ENCODE measurements at places on chromosomes 11 and 22.
A peak's percentile ranks its signal among the peaks of the same experiment; 100 is the strongest.

DNA sequence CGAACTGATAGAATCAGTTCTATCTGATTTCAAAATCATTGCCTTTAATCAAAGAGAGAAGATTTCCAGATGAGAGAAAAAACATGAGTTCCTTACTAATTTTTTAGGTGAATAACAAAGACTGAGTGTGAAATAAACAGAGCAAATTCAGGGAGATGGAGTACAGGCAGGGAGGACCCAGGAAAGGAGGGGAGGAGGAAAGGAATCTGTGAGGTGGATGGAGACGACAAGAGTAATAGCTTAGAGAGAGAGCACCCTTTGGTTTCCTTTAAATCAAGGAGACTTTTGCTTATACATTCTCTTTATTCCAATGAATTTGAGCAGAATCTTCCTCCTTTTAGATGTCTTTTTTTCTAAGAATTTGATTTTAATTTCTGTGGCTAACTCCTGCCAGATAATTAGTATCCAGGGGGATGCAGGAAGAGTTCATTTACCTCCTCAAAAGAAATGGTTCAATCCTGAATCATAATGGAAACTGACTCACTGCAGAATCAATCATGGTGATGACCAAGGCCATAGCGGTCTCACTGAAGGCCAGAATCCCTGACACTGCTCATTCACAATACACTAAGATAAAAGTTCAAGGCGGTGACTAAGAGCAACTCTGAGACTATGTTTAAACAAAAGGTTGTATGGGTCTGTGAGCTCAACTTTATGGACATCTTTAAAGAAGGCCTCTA lies 234.0 kb upstream of the ZC3H12C start:
- DNase-seq = no peak

DNA sequence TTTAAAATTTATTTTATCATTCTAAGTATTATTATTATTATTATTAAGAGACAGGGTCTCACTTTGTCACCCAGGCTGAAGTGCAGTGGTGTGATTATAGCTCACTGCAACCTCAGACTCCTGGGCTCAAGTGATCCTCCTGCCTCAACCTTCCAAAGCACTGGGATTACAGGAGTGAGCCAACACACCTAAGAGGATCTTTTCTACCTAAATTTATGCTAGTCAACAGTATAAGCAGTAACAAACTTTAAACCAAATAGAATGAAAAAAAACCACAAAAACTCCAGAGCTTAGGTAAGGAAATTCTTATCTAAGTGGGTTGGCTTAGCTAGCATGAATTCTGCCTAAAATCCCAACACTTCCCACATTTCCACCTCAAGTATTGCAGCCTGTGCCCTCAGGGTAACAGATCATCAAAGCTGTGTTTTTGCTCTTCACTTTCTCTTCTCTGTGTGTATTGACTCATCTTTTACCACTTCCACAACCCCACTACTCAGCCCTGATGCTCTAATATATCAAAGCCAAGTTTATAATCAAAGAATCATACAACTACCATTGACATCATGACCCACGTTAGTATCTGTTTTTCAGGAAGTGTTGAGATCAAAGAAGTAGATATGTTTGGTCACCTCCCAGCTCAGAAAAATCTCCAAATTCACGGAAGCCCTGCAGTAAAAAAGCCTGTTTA lies 93.7 kb upstream of the SPON1 start:
- no peak for DNase-seq

DNA sequence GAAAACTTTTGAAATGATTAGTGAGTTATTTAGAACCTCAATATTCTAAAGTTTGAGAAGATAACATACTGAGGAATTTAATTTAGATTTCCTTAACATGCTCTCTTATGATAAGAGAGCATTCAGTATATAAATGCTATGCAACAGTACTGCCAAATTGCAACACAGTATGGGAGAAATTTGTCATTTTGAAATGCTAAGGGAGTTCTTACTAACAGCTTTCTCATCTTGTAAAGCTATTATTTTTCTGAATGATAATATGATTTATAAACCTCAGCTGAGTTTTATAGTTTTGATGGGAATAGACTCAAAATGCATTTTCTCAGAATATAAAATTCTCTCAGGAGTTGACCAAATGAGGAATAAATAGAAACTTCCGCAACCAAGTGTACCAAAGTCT lies 108.4 kb downstream of the SPON1 start:
- no peak for DNase-seq

DNA sequence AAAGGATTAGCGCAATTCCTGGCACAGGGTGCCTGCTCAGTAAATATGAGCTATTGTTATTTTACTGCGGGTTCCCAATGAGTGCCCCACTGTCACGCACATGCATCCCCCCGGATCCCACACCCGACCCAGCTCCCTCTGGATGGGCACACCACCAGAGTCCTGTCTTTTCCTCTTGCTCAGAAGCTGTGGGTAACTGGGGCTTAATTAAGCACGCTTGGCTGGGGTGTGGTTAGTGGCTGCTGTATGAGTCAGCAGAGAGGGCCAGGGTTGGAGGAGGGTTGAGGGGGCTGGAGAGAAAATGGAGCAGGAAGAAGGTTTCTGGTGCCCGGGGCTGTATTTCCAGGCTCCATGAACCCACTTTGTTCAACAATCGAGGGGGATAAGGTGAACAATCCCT lies 30.3 kb upstream of the NECTIN1 start:
- DNase-seq = no peak

- peak; percentile 16 for DNase-seq
These were observed 56.8 kb upstream of the SHANK2 start for GRCh38 chr11:71309181-71309580.

DNA sequence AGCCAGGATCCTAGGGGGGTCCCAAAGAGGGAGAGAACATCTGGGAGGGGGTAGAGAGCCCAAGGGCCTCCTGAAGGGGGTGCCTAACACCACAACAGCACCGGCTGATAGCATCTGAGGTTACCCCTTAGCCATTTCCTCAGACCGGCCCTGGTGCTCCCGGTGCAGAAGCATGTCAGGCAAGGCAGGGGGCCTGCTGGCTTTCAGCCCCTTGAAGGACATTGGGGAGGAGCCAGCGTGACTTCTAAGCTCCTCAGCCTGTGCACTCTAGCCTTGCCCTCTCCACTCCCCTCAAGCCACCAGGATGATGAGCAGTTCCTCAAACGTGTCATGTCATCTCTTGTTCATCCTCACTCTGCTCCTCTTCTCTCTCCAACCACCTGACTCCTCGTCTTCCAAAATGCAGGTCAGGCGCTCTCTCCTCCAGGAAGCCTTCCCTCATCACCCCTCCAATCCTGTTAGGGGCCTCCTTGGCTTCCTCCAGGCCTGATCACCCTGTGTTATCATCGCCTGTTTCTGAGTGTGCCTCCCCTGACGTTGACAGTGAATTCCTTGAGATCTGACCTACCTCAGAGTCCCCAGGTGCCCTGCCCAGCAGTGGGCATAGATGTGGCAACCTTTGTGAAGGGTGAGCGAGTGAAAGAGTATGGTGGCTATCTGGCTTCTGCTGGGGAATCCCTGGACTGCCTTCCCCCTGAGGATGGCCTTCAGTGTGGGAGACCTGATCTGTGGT lies 6.1 kb downstream of the P2RY2 start:
- DNase-seq = no peak

GRCh38 chr11:5102246-5102645 lies 32.9 kb downstream of the OR52E1 start:
- DNase-seq = no peak

DNA sequence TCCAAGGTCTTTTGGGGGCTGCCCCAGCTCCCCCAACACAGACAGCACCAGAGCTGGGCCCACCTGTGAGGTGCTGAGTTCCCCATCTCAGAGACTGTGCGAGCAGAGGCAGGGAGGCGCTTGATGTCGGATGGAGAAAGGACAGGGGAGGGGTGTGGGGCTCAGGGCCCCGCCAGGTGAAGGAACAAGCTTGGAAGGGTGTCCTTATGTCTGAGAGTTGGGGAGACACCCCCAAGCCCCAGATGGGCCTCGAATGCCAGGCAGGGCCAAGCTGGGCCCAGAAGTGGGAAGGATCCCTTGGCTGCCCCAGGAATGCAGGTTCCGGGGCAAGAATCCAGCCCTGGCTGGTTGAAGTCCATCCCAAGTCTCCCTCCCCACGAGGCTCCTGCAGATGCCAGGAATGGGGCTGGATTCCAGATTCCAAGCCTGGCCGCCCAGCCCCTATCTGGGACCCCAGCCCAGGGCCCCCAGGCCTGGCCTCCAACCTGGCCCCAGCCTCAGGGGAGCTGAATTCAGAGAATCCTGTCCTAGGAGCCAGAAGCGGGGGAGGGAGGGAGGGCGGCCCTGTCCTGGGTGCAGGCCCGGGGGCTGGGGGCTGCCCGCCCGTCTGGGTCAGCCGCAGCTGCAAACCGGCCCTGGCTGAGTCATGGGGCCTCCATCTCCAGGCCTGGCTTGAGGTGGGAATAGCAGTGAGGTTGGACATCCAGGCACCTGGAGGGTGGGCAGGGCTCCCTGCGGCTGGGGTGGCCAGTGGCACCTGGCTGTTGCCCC lies 50.9 kb downstream of the CDKN1C start:
- DNase-seq = no peak

- DNase-seq = no peak
These were observed 1.2 kb upstream of the P2RX6 start for GRCh38 chr22:21013657-21014201.

- no peak for DNase-seq
These were observed 10.6 kb downstream of the LTBP3 start for GRCh38 chr11:65547446-65548125.

DNA sequence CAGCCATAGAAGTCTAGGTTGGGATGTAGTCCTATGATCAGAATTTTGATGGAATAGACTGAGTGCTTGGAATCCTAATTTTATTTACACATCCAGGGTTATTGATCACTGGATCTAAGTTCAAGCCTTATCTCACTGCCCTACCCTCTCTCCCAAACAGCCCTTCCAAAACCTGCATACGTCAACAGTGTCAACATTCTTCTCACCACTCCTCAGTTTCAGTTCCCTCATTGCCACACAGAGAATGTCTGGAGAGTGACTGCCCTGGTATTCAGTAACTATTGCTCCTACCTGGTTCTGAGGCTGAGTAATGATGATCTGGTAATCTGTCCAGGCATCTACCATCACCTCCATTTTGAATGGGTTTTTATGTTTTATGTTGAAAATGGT lies 60.0 kb downstream of the GLYATL1 start:
- DNase-seq = no peak

- DNase-seq = no peak
These were observed 61.0 kb upstream of the NAV2 start for GRCh38 chr11:19651653-19652052.

DNA sequence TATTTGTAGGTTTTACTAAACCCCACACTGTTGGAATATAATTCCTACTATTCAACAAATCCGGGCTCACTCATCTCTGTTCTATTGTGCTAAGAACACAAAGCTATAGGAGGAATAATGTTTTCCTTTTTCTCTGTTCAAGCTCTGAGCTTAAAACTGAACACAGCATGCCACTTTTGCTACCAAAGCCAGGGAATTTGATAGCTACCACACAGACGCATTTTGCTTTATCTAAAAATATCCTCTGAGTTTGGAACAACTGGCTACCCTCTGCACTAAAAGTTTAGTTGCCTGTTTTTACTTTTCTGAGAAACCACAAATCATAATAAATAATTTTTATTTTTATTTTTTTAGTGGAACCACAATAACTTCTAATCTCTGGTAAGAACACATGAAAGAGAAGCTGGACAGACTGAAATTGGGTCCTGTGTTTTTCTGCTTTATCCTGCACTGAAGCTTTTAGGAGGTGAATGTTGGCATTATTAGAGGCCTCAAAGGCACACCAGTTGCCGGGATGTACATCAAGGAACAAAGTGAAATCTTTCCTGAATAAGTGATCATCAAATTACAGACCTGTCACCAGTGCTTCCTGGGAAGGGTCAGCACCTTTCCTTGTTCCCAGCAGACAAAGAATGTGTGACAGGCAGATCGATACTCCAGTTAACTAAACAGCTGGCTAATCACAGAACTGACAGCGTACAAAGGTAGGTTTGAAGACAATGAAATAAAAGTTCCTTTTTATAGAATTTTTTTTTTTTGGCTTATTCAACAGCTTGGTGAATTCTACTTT lies 523.2 kb upstream of the TENM4 start:
- DNase-seq = no peak

DNA sequence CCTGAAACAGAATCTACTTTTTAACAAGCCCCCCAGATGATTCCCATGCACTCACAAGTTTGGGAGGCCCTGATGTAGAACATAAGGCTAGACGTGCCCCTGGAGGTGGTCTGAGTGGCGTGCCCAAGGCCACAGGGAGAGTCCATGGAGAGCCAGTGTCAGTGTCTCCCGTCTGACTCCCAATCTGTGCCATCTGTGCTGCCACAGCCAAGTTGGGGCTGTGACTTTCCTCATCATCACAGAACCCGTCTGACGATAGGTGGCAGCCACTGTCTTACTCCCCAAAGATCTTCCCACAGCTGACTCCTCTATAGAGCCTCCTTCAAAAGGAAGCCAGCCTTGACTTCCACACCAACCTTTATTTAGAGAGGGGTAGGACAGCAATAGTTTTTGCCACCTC lies 470.5 kb downstream of the SOX6 start:
- no peak for DNase-seq

GRCh38 chr11:96023275-96023674 lies 99.4 kb upstream of the MTMR2 start:
- DNase-seq = no peak

DNA sequence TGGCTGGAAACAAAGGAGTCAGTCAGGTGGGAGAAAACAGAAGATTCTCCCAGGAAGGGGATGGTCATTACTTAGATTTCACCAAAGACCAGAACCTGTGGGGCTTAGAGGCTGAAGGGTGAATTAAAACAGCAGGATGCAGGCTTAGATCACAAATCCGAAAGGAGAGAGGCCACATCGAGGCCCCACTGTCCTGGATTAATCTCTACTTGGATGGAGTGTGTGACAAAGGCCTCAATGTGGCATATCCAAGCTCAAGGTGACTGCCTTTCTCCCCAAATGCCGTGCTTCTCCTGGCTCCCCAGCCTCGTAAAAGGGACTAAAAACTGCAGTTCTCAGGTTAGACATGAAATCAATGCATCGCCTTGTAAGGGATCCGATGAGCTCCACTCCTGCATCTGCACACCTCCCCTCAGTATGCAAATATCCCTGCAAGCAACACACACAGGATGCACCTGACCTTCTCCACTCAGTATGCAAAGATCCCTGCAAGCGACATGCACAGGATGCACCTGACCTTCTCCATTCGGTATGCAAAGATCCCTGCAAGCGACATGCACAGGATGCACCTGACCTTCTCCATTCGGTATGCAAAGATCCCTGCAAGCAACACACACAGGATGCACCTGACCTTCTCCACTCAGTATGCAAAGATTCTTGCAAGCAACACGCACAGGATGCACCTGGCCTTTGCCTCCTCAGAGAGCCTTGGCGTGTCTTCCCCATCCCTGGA lies 447.4 kb downstream of the BRD1 start:
- peak; percentile 32 for DNase-seq

GRCh38 chr11:85027346-85027745 lies 599.8 kb downstream of the DLG2 start:
- DNase-seq = no peak

GRCh38 chr11:102676084-102676483 lies 29.5 kb downstream of the MMP27 start:
- DNase-seq = no peak
